Motor neuron (in vitro differentiated cells): ENCODE measurements at places on chromosomes 11 and 22. TPM values are rescaled to one million over a fixed set of nuclear protein-coding genes. Genes with fewer than 3 reads are reported as not detected.

GRCh38 chr11:121967131-121967704 is 148.8 kb downstream of the BLID start:
- peak; percentile 51 for ATAC-seq

- peak; percentile 89 for ATAC-seq
Measured at GRCh38 chr22:50720301-50721256, 17.4 kb upstream of the ACR start.

DNA sequence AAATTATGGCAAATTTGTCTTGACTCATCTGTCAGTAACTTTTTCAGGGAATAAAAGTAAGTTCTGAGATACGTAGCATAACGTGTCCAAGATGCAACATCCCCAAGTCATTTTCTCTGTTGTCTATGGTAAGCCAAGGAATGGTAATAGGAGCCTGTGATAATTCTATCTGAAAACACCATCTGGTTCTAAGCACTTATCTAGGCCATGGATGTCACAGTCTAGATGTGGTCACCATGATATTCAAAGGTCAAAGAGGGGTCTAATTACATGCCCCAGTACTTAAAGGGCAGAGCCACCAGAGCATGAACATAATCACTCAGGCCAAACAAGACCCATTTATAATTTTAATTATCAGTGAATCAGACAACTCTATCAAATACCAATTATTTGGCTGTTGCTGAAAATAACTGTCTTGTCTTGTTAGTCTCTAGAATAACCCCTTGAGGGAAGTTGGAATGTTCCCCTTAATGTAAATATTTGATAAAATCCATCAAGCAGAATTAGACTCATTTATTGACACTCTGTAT is 225.1 kb upstream of the MPPED2 start:
- ATAC-seq, result no peak

DNA sequence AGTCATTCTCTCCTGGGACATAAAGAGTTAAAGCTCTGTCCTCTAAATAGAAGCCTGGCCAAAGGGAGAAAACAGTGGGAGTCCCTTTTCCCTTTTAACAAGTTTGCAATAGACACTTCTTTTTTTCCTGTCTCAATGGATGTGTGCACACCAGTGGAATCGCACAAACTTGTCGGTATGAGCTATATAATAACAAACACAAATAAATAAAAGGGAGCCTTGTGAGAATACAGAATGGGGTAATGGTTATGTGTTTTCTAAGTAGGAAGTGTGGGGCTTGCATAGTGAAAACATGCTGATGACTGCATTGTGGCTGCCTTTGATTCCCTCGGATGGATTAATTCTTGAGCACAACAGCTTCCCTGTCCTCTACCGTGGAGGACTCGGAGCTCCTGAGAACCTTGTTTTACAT is 131.9 kb downstream of the WNT7B start:
- ATAC-seq, result peak; percentile 69

DNA sequence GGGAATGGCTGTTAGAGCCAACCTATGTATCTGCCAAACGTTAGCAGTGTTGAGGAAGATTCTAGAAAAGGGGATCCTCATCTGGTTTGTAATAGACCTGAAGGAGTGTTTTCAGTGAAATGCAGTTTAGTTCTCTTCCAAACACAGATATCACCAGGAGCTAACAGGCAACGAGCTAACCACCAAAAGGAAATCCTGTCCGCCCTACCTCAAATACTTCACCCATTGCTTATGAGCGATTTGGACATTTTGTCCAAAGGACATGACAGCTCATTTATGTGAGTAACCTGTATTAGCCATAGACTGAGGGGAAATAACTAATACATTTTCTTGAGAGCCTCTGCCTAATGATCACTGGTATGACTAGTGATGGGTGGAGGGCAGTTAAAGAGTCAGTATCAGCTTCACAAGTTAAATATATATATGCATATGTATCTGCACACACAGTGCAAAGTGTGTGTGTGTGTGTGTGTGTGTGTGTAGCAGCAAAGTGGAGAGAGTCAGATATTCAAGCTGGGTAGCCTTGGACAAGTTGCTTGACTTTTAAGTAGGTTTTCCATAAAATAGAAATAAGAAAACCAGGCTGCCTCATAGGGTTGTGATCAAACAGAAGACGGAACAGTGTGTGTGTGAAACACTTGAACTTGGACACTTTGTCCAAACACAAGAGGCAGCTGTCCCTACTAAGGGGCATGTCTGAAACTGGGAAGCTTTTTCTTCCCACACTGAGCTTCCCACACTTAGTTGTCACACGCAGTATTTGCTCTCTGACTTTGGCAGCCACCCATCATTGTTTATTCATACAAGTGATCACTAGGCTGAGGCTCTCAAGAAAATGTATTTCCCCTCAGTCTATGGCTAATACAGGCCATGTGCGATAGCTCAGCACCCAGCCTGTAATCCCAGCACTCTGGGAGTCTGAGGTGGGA is 940 bp upstream of the C11orf91 start:
- ATAC-seq, result peak; percentile 14

IFITM1 gene
- 0.58 TPM in 1 of 2 replicates, not detected in the other for total RNA-seq

GPHA2 gene
- total RNA-seq, result 0.83 TPM in 1 of 2 replicates, not detected in the other

CTSD gene
- total RNA-seq, result 202 and 229 TPM in 2 replicates

CNIH2 gene
- 32.6 and 34.6 TPM in 2 replicates for total RNA-seq

NLRP14 gene
- 0.10 and 0.22 TPM in 2 replicates for total RNA-seq

XRRA1 gene
- total RNA-seq, result 19.4 and 24.1 TPM in 2 replicates

OR4D5 gene
- total RNA-seq, result not detected in 2 replicates
